Stimulated activated CD4-positive, alpha-beta T cell treated with anti-CD3 and anti-CD28 coated beads, Interleukin-12 subunit alpha, Interleukin-12 subunit beta, amount 100 ng/mL, for 24 hours (primary cell): ENCODE measurements at places on chromosomes 3 and 15.
A peak's percentile ranks its signal among the peaks of the same experiment; 100 is the strongest.

DNA sequence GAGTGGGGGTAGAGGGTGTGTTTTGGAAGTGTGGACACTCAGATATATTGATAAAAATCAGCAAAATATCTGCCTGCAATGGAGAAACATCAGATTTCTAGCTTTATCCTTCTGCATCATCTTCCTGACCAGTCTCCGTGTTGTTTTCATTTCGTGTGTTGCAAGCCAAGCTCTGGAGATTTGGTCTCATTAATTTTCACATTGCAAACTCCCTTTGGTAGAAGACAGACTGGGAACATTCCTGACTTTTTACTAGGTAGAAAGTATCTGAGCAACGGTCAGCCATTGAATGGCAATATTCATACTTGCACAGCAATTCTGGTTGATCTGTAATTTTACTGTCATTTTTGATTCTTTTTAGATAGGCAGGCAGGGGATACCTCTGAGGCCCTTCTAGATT lies 30.4 kb downstream of the FSTL1 start:
- DNase-seq, result no peak

- DNase-seq, result no peak
These were observed 78.5 kb downstream of the RAD18 start for GRCh38 chr3:8884630-8885290.

DNA sequence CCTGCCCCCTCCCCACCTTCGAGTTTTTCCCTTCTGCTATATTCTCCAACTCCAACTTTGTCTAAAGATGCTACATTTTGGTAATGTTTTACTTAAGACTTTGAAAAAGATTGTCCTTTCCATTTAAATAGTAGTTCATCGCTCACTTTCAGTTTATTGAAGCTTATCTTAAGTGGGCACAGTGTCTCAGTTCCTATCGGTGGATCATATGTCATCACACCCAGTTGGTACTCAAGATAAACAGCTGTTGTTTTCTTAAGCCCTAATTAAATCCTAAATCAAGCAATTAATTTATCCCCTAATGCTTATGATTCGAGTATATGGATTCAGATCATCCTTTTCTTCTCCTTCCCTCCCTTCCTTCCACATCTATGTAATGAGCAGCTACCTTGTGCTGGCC lies 210.7 kb downstream of the TLE3 start:
- no peak for DNase-seq

DNA sequence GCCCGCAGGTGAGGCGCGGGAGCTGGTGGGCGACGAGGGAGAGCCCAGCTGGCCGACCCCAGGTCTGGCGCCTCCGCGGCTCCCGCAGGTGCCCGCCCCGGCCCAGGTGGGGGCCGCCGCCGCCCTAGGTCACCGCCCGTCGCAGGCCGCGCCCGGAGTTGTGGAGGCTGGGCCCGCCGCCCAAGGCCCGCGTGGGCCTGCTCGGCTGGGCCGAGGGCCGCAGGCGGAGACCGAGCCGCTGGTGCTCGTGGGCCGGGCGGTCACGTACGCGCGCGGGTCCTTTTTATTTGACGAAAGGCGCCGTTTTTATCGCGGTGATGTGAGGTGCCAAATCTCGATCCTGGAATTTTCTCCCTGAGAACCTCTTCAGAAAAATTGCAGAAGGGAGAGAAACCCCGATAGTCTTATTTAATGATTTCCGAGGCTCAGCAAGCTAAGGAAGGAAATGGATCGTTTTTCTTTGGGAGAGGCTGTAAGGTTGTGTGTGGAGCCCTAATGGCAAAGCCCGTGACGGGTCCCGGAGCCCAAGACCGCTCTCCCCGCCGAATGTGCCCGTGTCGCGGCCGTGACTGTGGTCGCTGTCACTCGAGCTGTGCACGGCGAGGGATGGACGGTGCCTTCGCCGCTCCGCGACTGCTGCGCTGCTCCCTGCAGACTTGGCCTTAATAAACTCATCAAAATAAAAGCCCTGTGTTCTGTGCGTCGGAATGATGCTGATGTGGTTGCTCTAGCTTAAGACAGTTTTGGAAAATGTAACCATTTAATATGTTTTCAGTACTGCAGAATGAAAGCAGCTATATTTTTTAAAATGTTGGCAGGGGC lies 612 bp downstream of the APPL1 start:
- DNase-seq, result peak; percentile 34

DNA sequence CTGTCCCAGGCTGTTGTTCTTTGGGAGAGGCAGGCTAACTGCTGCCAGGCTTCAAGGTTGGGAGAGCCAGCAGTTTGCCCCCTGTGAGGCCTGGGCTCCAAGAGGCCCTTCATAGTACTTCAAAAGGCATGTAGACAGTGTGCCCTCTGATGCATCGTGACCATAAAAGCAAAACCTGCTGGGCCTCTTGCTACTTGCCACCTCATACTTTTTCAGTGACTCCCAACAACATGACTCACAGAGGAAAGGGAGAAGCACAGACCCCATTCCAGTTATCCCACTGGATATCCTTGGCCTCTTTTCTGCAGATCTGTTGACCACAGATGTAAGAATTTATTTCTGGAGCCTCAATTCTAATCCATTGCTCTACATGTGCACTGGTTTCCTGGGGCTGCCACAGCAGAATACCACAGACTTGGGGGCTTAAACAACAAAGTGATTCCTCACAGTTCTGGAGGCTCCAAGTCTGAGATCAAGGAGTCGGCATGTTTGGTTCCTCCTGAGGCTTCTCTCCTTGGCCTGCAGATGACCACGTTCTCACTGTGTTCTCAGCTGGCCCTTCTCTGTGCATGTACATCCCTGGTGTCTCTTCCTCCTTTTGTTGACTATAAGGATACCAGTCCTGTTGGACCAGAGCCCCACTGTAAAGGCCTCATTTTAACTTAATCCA lies 8.9 kb upstream of the NSMCE3 start:
- no peak for DNase-seq

DNA sequence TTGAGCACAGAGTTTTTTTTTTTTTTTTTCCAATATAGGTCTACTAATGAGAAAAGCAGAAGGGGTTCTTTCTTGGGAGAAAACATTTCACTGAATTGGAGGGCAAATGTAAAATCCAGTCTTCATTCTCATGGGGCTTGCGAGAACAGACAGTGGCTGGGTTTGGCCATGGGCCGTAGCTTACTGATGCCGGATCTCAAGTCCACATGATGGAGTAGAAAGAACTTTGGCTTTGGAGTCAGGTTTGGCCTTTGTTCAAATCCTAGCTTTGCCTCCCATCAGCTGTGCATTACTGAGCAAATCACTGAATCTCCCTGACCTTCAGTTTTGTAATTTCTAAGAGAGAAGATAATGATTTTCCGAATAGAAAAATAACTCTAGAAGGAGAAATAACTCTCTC lies 59.7 kb downstream of the LMCD1 start:
- no peak for DNase-seq

- no peak for DNase-seq
These were observed 203.6 kb upstream of the NR2F2 start for GRCh38 chr15:96126859-96127258.

GRCh38 chr15:98893401-98893800 lies 114.2 kb downstream of the PGPEP1L start:
- no peak for DNase-seq

DNA sequence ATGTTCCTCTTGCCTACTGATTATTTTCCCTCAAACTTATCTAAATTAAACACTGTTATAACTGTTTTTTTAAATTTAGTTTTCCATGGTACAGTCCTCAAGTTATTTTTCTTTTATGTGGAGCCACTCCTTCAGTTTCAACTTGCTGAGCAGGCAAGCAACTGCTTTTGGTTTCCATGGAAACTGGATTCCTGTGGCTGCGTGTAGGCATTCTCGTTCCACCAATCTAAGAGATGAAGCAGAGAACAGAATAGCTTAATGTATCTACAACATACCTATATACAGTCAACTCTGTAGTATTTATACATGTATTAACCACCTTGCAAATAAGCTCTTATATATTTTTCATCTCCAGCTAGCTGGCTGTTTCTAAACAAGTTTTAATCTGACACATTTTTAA lies 25.8 kb upstream of the ANXA2 start:
- DNase-seq, result no peak

DNA sequence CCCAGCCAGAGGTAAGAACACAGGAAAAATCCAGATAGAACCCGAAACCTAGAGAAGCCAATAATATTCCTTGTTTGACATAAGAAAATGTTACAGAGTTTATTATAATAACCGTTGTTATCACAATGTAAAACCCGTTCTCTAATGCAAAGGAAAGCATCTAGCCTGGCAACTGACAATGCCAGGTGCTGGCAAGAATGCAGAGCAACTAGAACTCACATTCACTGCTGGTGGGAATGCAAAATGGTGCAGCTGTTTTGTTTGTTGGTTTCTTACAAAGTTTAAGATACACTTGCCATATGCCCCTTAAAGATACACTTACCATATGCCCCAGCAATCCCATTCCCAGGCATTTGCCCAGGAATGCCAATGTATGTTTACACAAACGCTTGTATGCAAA lies 23.4 kb downstream of the VPS39 start:
- no peak for DNase-seq

- no peak for DNase-seq
These were observed 207.1 kb downstream of the LRRN1 start for GRCh38 chr3:4006288-4006687.

DNA sequence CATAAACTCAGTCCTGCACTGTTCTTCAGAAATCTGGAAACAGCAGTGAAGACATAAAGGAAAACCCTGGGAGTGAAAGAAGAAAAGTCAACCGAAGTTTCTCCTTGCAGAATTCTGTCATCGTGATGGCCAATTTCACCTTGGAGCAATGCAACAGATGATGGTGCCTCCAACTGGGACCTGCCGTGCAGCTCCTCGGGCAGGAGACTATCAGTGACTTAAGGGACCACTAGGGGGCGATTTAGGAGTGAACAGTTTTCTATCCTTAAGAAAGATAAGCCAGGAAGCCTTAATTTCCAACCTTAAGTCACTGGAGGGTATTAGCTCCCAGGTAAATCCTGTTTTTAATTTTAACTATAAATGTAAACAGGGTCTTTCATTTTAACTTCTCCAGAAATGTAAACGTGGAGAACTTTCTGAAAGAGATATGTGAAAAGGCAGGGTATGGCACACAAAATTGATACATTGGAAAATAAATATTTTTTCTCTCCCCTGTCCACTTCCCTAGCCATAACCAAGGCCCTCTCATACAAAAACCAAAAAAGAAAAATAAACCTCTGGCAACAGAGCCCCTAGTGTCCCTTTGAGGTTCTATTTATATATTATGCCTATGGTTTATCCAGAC lies 116.3 kb downstream of the PDZRN3 start:
- DNase-seq, result peak; percentile 3

- no peak for DNase-seq
These were observed 191.5 kb downstream of the TP63 start for GRCh38 chr3:189822726-189823125.

DNA sequence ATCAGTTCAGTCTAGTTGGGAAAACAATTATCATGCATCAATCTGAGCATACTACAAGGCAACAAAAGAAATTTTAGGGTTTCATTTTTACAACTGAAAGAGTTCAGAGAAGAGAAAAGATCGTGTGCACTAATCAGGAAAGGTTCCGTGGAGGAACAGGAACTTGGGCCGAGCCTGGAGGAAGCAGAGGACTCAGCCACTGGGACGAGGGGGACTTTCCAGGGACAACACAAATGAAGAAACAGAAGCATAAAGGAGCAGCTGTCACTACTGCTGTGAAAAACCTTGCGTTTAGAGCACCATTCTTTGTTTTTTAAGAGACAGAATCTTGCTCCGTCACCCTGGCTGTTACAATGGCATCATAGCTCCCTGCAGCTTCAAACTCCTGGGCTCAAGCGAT lies 60.5 kb downstream of the MYO1E start:
- no peak for DNase-seq

DNA sequence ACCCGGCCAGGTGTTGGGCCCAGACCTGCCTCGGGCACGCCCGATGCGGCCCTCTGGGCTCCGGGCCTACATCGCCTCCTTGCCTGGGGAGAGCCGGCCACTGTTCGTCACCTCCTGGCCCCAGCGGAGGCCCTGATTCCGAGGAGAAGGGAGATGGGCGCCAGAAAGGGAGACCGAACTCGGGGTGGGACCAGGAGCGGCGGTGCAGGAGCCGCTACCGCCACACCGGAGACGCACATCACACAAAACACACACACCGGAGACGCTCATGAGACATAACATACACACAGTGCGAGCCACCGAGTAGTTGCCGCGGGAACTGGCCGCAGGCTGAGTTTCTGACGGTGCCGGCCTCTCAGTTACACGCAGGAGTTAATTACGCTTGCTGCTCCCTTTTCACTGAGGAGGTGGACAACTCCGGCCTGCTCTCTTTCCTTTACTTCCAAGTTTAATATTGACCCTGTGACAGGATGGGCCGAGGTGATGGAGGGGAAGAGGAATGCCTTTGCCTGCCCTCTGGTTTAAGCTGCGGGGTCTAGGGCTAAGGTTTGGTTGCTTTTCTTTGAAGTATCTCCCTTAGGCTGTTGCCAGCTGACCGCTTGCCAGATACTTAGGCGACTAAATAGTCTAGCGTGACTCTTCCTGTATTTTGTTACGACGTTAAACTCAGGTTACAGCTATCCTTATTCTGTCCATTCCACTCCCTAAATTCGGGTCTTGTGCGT lies 570 bp downstream of the PCNP start:
- no peak for DNase-seq

DNA sequence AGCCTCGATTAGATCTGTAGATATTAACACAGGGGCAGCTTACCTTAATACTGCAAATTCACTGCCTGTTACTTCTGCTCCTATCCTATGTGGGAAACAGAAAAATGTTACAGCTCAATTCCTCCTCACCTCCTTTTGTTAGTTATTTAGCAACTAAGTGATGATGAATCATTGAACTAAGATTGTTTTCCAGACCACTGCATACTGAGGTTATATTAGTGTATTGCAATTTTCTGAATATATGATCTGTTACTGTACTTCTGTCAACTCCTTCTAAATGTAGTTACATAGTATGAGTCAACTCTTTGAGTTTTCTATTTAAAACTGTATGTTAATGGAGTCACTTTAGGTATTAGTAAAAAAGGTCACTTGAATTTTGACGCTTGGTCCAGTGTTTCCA lies 331.5 kb upstream of the SLCO3A1 start:
- DNase-seq, result no peak

DNA sequence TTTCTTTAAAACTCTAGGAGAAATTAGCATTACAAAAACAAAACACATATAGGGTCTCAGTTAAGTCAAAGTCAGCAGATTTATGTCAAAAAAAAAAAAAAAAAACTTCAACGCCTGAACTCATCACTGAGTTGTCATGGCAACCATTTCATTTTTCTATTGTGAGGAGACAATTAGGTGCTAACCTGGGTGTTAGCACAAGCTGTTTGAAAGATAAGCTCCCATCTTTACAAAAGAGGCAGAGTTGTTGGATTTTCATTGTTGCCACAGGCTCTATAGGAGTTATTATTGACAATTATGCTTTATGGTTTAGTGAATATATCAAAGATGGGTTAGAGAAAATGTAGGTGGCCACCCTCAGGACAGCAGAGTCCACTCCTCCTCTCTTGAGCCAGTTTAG lies 806.9 kb downstream of the GRM7 start:
- no peak for DNase-seq

- no peak for DNase-seq
These were observed 197.1 kb upstream of the KBTBD8 start for GRCh38 chr3:66800941-66801545.

- no peak for DNase-seq
These were observed at the start of gene TRH for GRCh38 chr3:129974564-129974832. Gene TRH (plus strand): TSS chr3:129974720. CDS start chr3:129975817, 1,097 bp downstream.
